EL (cell line): ENCODE measurements at places on chromosomes 7 and 10.

DNA sequence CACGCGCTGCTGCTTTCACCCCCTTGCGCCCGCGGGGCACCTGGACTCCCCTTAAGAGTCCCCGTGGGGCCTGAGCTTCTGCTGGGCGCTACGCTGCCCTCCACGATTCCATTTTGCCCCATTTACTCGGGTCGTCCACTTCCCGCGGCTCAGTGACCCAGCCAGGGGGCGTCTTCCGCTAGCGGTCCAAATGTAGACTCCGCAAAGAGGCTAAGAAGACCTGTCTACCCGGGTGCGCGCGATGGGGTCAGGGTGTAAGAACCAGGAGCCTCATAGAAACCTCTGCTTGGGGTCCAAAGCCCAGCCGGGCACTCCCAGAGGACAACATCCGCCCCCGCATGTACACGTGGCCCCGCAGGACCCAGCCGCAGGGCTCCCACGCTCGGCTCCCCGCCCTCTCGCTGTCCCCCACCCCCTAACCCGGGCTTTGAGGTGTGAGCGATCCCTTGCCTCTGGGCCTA, 5.2 kb upstream of the HMX2 start:
- no peak for DNase-seq

GRCh38 chr7:25854608-25855497, 297.1 kb upstream of the NFE2L3 start:
- peak; percentile 79 for DNase-seq

GRCh38 chr7:151334628-151335027, 7.0 kb upstream of the NUB1 start:
- no peak for DNase-seq

DNA sequence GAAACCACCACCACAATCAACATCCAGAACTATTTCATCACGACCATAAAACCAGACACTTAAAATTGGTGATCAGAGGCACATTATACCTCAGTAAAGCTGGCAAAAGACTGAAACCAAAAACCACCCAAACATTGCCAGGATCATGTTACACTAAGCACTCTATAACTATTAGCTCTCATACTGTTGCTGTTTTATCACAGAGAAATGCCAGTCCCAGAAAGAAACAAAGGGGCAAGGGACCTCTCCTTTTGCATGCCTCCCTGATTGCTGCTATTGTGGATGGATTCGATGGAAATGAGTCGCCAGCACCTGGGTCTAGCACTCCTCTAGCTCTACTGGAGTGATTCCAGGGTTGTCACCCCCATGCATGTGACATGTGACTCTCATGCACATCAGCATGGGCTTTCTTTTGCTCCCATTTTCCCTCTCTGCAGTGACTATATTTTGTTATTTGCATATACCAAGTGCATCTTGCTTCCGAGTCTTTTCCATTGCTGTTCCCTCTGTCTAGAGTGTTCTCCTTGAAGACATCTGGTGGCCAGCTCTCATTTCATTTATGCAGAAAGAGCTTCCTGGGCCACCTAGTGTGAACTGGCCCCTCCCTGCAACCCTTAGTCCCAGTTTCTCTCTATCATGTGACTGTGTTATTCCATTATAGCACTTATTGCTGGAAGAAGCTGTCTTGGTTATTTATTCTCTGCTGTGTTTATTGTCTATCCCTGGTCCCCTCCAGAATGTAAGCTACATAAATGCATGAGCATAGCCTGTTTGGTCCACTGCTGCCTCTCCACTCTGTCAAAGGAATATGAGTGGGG, 300.6 kb downstream of the PLXNA4 start:
- DNase-seq: no peak

- DNase-seq: no peak
Observed at GRCh38 chr7:47387506-47387905, 194.4 kb downstream of the TNS3 start.

DNA sequence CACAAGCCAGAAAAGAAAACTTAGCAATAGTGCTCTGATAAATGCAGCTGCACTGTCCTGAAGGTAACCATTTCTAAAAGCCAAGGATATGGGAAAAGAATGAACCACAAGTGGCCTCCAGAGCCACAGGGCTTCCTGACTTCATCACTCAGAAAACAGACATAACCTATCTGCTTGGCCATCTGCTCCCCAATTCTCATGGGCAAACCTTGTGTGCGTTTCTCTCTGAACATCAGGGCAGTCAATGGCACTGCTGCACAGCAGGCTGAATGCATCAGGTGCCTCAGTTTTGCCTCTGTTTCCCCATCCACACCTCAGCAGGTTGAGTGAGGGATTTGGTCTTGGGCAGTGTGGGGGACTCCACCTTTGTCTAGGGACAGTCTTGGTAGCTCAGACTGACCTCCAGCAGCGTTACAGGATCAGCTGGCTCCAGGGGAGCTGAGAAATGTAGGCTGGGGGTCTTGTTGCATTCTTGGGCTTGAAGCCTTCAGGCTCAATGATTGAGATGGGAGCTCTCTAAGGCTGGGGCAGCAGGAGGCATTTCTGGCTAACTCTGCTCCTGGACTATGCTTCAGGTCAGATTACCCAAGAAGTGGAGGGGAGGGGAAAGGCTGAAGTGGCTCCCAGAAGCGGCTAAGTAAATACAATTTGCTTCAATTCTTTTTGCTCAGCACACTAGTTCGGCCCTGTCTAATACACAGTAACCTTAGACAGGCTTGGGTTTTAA, 23.6 kb upstream of the PDLIM1 start:
- no peak for DNase-seq

- no peak for DNase-seq
Observed at GRCh38 chr10:42935466-42935865, 141.4 kb upstream of the RET start.

- peak; percentile 73 for DNase-seq
Observed at GRCh38 chr7:6271060-6271658, 1.3 kb downstream of the CYTH3 start.

DNA sequence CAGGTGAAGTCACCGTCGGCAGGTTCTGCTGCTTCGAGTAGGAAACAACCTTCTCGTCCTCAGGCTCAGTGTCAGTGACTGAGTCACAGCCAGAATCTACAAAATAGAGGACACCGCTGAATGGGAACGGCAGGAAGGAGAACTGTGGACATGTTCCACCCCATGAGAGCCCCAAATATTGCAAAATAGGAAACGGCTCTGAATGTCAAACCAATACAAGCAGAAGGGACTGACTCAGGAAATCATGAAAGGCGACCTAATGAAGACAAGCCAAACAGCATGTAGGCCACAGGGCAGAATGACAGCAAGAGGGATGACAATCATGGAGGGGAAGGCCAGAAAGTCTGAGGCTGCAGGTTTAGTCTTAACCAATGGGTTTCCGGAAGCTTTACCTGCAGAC, 63.5 kb downstream of the PIK3AP1 start:
- DNase-seq: no peak

- DNase-seq: peak; percentile 60
Observed at GRCh38 chr7:55573234-55573900, 1.1 kb upstream of the VOPP1 start.

DNA sequence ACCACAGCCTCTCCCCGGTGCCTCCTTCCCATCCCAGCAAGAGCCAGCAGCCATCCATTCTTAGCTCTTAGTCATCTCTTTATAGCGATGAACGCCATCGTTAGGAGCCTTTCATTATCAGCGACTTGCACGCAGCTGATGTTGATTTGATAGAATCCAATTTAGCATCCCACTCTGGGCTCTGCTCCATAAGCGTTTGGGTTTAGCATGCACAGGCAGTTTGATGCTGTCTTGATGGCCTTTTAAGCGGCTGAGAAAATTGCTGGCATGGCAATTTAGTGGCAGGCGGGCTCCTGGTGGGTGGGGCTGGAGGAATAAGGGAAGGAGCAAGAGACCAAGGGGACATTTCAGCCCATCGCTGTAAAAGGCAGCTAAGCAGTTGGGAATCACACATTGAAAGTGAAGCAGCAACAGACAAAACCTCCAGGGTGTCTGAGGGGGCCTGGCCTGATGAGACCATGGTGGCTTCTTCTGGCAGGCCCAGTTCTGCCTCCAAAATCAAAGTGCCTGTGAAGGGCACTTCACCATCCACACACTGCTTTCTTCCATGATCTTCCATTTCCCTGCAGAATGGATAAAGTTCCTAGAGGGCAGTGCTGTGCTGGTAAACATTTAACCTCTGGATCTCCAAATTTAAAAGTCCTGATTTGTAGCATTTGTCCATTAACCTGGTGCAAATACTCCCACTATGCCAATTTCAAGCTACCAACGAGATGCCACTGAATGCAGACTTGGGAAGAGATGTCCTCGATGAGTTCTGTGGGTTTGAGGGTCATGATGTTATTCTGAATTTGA, 107.8 kb upstream of the PLXNA4 start:
- no peak for DNase-seq

GRCh38 chr7:42834676-42835075, 77.2 kb downstream of the C7orf25 start:
- no peak for DNase-seq

- DNase-seq: peak; percentile 49
Observed at GRCh38 chr10:92544296-92544695, 29.6 kb downstream of the IDE start.

- no peak for DNase-seq
Observed at GRCh38 chr10:133411523-133412380, 12.7 kb downstream of the SPRN start.

- DNase-seq: no peak
Observed at GRCh38 chr10:103682631-103683030, 172.7 kb downstream of the SH3PXD2A start.

GRCh38 chr7:148941598-148942275, 57.6 kb upstream of the EZH2 start:
- DNase-seq: peak; percentile 59

- no peak for DNase-seq
Observed at GRCh38 chr10:48404646-48405045, 98.2 kb downstream of the MAPK8 start.

- DNase-seq: no peak
Observed at GRCh38 chr7:23422909-23423308, 47.4 kb downstream of the IGF2BP3 start.

DNA sequence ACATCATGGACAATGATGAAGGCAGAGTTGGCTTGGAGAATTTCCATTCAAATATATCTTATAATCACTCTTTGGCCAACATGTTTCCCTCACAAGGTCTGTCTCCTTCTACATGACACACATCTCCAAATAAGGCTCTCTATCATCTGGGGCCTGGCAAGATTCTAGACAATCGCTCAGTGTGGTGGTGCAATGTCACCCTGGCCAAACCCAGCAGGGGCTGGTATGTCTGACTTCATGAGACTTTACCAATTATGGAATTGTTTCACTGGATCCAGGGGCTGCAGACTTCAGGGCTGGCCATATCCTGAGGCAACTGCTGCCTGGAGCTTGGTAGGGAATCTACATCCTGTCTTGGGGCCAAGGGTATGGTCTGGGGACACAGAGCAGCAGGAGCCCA, 319.0 kb downstream of the PLXNA4 start:
- DNase-seq: no peak

- DNase-seq: no peak
Observed at GRCh38 chr10:80465451-80465835, 11.3 kb downstream of the TSPAN14 start.

DNA sequence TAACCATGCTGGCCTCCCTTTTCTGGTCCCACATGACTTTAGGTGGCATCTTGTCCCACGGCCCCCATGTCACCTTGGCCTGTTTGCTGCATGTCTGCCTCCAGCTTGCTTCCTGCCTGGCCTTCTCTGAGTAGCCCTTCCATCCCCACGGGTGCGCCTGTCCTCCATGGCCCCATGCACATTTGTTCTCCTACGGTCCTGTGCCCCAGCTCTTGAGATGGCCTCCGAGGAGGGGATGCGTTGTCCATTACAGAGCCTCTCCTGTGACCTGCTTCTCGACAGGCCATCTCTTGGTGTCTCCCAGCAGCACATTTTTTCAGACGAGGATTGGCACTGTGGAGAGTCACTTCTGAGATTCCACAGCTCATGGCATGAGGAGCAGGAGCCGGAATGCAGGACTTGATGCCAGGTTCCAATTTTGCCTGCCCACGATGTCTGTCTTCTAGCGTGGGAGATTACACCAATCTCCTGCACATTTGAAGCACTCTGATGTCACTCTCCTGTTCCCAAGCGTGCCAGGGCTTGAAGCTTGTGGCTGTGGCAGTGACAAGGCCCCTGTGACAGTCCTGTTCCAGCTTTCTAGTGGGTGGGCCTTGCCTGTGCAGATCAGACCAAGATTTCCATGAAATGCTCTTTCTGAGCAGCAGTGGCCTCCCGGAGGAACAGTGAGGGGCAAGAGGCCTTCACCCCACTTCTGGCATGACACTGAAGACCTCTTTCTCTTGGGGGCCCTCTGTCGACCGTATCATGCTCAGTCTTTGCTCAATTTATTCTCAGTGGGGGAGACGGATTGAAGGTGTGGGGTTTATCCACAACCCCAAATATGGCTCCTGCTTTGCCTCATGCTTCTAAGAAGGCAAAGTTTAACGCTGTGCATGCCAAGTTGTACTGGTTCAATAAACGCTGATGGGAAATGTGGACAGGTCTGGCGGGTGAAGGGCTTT, 13.4 kb downstream of the WDFY4 start:
- DNase-seq: no peak

- no peak for DNase-seq
Observed at GRCh38 chr7:20684581-20684980, 69.1 kb downstream of the ABCB5 start.

GRCh38 chr10:131857156-131858117, 43.4 kb upstream of the PPP2R2D start:
- no peak for DNase-seq

GRCh38 chr7:27179503-27180430, 5.3 kb downstream of the HOXA11 start:
- peak; percentile 93 for DNase-seq

- peak; percentile 96 for DNase-seq
Observed at GRCh38 chr7:81298951-81299666, 380.3 kb upstream of the SEMA3C start.

GRCh38 chr7:46545790-46546189, 624.7 kb upstream of the IGFBP3 start:
- peak; percentile 86 for DNase-seq

DNA sequence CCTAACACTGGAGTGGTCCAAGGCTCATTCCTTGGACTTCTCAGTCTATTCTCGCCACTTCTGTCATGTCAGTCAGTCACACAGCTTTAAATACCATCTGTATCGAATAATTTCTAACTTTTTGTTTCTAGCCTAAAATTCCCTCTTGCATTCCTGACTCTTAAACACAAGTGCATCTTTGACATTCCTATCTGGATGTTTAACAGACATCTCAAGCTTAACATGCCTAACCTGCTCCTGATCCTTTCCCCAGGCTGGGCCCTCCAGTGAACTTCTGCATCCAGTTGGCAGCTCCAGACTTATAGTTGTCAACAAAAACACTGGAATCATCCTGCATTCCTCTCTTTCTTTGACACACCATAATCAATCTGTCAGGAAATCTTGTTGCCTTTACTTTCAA, 4.5 kb upstream of the ABCB4 start:
- no peak for DNase-seq
